Astrocyte (in vitro differentiated cells and primary cell): ENCODE measurements at places on chromosomes 6 and 20. TPM values are rescaled to one million over a fixed set of nuclear protein-coding genes. Genes with fewer than 3 reads are reported as not detected.

PRL gene
- not detected in 2 replicates for total RNA-seq

GPX5 gene
- total RNA-seq: 4.3 and 6.6 TPM in 2 replicates

DNA sequence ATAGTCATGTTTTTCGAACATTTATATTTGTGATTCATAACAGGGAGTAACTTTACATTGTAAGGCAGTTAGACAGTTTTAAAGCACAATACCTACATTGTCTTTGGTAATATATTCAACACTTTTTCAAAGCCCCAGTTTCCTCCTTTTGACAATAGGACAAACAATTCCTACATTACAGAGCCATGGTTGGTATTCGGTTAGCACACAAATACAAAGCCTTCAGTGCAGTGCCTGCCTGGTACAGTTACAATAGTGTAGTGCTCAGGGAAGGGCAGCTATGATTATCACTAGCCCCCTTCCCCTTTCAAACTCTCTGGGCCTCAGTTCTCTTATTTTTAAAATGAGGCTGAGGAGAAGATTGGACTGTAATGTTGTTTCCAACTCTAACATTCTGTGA, 207.8 kb downstream of the TPBG start:
- H3K4me1 ChIP-seq: no peaks in the 10 kb centered on the region
- no peaks in the 10 kb centered on the region for H3K27me3 ChIP-seq
- no peaks in the 10 kb centered on the region for H3K36me3 ChIP-seq
- no peak overlapping the region for H3K4me3 ChIP-seq
- no peak overlapping the region for H3K27ac ChIP-seq
- no peak for DNase-seq

DNA sequence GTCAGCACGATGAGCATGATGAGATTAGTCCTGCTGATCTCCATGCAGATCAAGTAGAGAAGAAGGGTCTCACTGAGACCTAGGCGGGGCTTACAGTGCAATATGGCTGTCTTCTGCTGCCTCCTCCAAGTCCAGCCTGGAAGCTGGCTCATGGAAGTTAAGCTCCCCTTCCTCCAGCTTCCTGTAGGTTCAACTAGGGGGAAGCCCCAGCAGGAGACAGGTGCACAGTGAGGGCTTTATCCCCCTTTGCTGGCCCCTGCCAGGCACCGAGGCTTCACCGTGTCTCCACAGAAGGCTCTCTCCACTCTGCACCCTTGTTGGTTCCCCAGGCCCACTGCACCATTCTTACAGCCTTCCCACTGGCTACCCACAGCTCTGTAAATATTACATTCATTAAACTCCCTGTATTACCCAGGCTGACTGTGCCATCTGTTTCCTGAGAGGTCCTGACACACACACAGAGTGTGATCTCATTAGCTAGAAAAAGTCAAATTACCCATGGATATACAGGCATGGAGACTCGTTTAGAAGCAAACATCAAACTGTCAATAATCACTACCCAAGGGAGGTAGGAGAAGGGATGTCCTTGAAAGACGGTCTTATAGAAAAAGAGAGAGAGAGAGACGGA, 90.4 kb downstream of the SLC2A10 start:
- H3K27ac ChIP-seq: no peak overlapping the region
- no peak overlapping the region for H3K4me3 ChIP-seq
- H3K36me3 ChIP-seq: no peaks in the 10 kb centered on the region

ANKRD66 gene
- not detected in 2 replicates for total RNA-seq

- DNase-seq: no peak
- H3K27me3 ChIP-seq: no peaks in the 10 kb centered on the region
- H3K4me3 ChIP-seq: no peak overlapping the region
- no peaks in the 10 kb centered on the region for H3K36me3 ChIP-seq
Measured at GRCh38 chr6:36362551-36363370, 24.7 kb downstream of the ETV7 start.

OLIG3 gene
- 0.14 TPM in 1 of 2 replicates, not detected in the other for total RNA-seq

GRCh38 chr6:128558924-128559323, 38.5 kb upstream of the PTPRK start:
- DNase-seq: no peak
- no peaks in the 10 kb centered on the region for H3K4me1 ChIP-seq
- H3K4me3 ChIP-seq: no peak overlapping the region
- no peaks in the 10 kb centered on the region for H3K27me3 ChIP-seq
- H3K27ac ChIP-seq: no peak overlapping the region
- no peaks in the 10 kb centered on the region for H3K36me3 ChIP-seq

DNA sequence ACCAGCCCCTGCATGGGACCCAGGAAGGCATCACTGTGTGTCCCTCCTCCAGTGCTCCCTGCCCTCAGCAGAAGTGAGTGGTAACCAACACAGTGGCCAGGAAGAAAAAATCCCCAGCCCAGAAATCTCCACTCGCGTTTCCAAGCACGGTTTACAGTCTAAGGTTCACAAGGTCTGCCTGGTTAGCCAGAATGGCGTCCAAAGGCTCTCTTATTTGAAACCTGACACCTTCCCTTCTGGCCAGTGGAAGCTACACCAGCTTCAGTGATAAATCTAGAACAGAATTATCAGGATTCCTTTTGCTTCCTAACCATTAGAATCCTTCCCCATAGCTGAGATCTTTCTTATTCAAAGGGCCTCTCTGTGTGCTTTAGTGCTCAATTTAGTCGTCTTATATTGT, 9.2 kb downstream of the LY86 start:
- H3K4me3 ChIP-seq: no peak overlapping the region
- no peaks in the 10 kb centered on the region for H3K4me1 ChIP-seq
- H3K36me3 ChIP-seq: no peaks in the 10 kb centered on the region
- H3K27ac ChIP-seq: no peak overlapping the region
- DNase-seq: no peak

- no peak overlapping the region for H3K4me3 ChIP-seq
- H3K4me1 ChIP-seq: peaks cover 32% of the 10 kb centered on the region
- peaks cover 5% of the 10 kb centered on the region for H3K36me3 ChIP-seq
- peak overlapping the region; percentile 76 for H3K27ac ChIP-seq
Measured at GRCh38 chr6:130424710-130425109, 58.9 kb downstream of the TMEM200A start.

- no peak overlapping the region for H3K4me3 ChIP-seq
- no peaks in the 10 kb centered on the region for H3K27me3 ChIP-seq
- H3K36me3 ChIP-seq: no peaks in the 10 kb centered on the region
- H3K27ac ChIP-seq: no peak overlapping the region
- DNase-seq: no peak
Measured at GRCh38 chr20:40309731-40310130, 379.3 kb downstream of the MAFB start.

- DNase-seq: no peak
- H3K27ac ChIP-seq: no peak overlapping the region
- no peak overlapping the region for H3K4me3 ChIP-seq
- peaks cover 25% of the 10 kb centered on the region for H3K36me3 ChIP-seq
Measured at GRCh38 chr6:142757852-142758628, 186.9 kb downstream of the HIVEP2 start.

SLC4A11 gene
- total RNA-seq: 3.9 and 6.6 TPM in 2 replicates

DNA sequence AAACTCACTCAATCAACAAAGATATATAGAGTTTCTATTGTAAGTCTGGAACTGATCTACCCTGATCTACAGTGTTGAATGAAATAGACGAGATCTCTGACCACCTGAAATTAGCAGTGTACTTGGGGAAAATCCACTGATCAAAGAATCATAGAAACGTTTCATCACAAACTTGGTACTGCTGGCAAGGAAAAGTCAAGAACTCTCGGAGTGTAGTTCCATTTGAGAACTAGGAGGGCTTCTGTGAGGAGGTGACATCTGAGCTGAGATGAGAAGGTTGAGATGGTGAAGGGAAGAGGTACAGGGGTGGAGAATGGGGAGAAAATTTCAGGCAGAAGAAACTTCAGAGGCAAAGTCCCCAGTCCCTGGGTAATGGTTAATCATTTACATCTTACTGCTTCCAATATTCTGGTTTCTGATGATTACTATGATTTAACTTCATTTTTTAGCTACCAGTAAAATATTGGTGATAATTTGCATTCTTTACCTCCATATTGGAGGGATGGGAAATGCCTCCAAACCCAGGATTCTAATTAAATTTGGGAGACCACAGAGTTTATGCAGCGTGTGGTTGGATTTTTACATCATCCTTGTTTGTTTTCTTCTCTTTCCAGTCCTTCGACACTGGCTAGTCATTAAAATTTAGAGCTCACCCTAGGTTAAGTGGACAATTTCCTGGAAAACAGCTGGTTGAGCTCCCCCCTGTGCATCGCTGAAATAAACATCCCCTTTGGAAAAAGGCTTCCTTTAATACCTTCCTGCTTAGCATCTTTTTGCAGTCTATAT, 191.9 kb downstream of the BCAS1 start:
- no peak overlapping the region for H3K4me3 ChIP-seq
- no peaks in the 10 kb centered on the region for H3K27me3 ChIP-seq
- no peaks in the 10 kb centered on the region for H3K36me3 ChIP-seq
- no peak overlapping the region for H3K27ac ChIP-seq
- no peak for DNase-seq

DNA sequence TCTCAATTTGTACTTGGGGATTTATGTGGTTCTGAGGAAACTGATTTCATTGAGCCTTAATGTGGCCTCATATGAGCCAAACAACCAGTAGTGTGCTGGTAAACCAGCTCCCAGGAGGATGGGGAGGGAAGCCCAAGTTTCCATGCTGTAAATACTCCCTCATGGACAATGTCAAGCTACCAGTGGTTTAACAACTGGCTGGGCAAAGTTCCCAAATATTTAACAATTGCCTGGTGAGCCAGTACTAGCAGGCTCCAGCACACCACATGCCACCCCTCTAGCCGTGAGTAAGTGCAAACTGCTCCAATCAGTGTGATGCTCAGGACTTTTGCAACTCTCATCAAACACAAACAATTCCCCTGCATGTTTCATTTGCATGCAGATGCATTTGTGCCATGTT, 19.2 kb upstream of the CDKN1A start:
- H3K27ac ChIP-seq: no peak overlapping the region
- peaks cover 4% of the 10 kb centered on the region for H3K27me3 ChIP-seq
- H3K4me3 ChIP-seq: no peak overlapping the region
- peak; percentile 64 for DNase-seq

DNA sequence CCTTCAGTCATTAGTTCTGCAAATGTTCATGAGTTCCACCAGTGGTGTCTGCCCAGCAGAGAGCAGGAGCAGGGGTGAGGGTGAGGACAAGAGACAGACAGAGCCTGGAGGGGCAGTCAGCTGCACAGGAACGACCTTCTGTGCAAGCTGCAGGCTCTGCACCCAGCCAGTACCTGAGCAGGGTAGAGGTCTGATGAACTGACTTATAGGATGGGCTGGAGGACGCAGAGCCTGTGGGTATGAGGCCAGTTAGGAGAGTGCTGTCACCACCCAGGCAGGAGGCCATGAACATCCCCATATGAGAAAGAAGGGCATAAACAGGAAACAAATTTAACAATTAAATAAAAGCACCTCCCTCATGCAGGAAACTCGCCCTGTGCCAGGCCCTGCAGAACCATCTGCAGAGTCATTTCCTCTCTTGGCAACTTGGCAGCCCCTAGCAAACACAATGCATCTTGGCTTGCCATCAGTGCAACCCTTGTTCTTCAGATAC, 17.9 kb downstream of the C6orf15 start:
- no peaks in the 10 kb centered on the region for H3K27me3 ChIP-seq
- H3K27ac ChIP-seq: no peak overlapping the region
- H3K4me3 ChIP-seq: no peak overlapping the region
- DNase-seq: no peak
